Ascending aorta (tissue), 2 donors: ENCODE measurements at places on chromosomes 4 and X.

DNA sequence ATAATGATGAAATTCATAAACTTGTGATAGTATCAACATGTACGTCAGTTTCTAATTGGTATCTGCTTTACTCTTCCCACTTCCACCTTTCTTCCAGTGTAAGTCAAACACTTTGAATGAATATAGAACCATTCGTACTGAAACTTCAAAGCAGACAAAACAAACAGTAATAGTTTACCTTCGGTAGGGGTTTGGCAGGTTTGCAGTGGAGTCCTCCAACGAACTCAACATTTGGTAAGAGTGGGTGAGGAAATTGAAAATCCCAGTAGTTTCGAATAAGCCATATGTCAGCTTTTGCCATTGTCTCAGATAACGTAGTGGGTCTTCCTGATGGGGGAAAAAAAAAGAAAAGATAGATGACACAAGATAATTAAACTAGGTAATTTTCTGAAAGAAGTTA lies 2.2 kb downstream of the UGT2B4 start:
- H3K4me3 ChIP-seq = no peak overlapping the region
- H3K4me1 ChIP-seq = no peaks in the 10 kb centered on the region
- H3K27me3 ChIP-seq = no peaks in the 10 kb centered on the region
- DNase-seq = no peak
- H3K36me3 ChIP-seq = no peaks in the 10 kb centered on the region
- H3K27ac ChIP-seq = no peak overlapping the region

GRCh38 chrX:125622899-125623298 lies 303.2 kb downstream of the TEX13C start:
- no peaks in the 10 kb centered on the region for H3K36me3 ChIP-seq
- no peaks in the 10 kb centered on the region for H3K4me1 ChIP-seq

DNA sequence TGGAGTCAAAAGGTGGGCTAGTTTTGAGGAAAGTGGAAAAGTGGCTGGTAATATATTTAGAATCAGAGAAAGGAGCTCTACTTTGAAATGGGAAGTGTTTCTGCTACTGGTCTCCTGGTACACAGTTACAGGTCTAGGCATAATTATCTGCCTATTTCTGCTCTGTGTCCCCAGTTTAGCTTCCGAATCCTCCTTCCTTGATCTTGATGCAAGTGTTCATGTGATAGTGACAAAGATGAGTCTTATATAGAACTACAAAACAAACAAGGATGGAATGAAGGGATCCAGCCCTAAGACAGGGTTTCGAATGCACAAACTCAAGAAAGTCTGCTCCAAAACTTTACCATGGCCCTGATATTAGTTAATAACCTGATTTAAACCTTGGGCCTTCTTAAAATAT lies 580.2 kb downstream of the INPP4B start:
- H3K4me1 ChIP-seq = peaks cover 16% of the 10 kb centered on the region
- no peak for DNase-seq
- no peaks in the 10 kb centered on the region for H3K27me3 ChIP-seq
- H3K36me3 ChIP-seq = no peaks in the 10 kb centered on the region
- peak overlapping the region; percentile 67 for H3K27ac ChIP-seq
- no peak overlapping the region for H3K4me3 ChIP-seq

DNA sequence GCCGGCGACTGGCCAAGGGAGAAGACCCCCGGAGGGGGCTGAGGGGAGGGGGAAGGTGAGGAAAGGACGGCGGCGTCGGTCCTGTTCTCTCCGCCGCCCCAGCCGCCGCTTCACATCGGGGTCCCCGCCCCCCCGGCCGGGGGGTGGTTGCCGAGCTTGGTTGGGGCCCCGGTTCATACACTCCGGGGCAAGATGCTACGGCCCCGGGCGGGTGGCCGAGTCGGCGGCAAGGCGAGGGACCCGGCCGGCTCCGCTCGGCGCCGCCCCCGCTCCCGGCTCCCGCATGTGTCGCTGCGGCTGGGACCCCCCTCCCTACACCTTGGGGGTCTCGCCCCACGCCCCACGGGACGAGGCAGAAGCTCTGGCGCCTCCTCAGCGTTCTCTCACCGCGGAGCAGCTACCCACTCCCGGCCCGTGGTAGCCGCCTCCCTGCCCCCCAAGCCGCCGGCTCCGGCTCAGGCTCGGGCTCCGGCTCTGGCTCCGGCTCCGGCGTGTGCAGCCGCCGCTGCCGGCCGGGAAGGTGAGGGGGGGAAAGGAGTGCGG lies 461 bp downstream of the FBXW7 start:
- no peak for DNase-seq
- no peaks in the 10 kb centered on the region for H3K27me3 ChIP-seq
- peaks cover 28% of the 10 kb centered on the region for H3K4me1 ChIP-seq
- H3K4me3 ChIP-seq = peak overlapping the region; percentile 58
- H3K36me3 ChIP-seq = peaks cover 3% of the 10 kb centered on the region

DNA sequence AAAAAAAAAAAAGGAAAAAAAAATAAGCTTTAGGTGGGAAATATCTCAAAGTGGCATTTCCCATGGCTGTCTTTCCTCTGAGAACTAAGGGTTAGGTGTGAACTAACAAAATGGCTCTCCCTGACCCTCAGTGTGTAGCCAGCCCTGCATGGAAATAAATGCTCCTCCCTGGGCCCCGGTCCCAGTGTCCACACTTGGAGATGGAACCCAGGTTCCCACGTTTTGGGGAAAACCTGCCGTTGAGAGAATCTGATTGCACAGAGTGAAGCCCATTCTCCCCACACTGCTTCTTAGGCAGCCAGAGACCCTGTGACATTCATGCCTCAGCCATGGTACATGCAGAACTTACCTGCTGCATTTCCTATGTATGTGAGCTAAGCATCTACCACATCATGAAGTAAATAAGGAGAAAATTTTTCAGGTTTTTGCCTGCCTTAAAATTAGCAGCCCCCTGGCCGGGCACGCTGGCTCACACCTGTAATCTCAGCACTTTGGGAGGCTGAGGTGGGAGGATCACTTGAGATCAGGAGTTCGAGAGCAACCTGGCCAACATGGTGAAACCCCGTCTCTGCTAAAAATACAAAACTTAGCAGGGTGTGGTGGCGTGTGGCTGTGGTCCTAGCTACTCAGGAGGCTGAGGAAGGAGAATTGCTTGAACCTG lies 34.5 kb downstream of the HTT-AS start:
- H3K4me3 ChIP-seq = no peak overlapping the region
- no peaks in the 10 kb centered on the region for H3K27me3 ChIP-seq
- peaks cover 3% of the 10 kb centered on the region for H3K4me1 ChIP-seq
- DNase-seq = peak; percentile 40

DNA sequence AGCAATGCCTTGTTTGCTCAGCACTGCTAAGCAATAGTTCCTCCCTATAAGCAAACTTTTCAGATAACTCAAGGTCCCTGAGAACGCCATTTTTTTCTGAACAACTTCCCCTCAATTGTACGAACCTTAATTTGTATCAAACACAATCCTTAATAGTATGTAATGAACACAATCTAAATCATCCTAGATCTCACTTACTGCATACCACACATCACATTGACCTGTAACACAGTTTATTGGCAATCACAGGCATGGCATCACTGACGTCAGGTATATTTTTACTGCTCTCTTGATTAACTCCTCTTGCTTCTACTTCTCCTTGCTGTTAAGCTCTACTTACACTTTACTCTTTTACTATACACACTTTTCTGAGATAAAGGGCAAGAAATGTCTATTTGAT lies 67.0 kb downstream of the TAPT1 start:
- no peak for DNase-seq
- H3K4me3 ChIP-seq = no peak overlapping the region
- H3K36me3 ChIP-seq = peaks cover 11% of the 10 kb centered on the region
- no peaks in the 10 kb centered on the region for H3K27me3 ChIP-seq
- H3K27ac ChIP-seq = no peak overlapping the region

- H3K4me3 ChIP-seq = no peak overlapping the region
- H3K27me3 ChIP-seq = no peaks in the 10 kb centered on the region
- no peaks in the 10 kb centered on the region for H3K4me1 ChIP-seq
- no peak overlapping the region for H3K27ac ChIP-seq
- no peaks in the 10 kb centered on the region for H3K36me3 ChIP-seq
These were observed 205.6 kb upstream of the HS3ST1 start for GRCh38 chr4:11634283-11634682.

DNA sequence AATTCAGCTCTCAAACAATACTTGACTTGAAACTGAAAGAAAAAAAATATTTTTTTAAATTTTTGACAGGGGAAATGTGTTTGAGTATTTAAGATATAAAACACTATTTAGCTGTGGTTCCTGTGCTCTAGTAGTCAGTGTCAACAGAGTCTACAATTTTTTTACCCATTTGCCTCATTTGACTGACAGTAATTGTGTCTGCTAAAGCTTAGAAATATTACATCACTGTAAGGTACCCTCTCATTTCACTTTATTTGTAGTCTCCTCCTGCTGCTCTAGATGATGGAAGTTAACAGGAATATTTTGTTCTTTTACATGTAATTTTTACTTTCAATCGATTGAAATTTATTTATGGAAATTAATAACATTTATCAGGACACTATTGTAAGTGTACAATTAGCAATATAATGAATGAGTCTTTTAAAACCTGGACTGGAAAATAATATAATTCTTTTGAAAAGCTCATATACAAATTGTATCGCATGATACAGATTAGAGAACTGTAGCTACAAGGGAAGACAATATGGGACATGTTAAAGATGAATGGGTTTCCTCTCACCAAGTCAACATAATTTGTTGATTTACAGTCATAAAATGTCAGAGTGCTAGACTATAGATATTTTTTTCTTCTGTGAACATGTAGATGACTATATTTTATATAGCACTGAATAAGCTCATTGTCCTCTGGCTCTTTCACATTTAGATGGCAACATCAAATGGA lies 1186.5 kb upstream of the ADGRL3 start:
- H3K27me3 ChIP-seq = no peaks in the 10 kb centered on the region
- H3K36me3 ChIP-seq = no peaks in the 10 kb centered on the region
- H3K4me1 ChIP-seq = no peaks in the 10 kb centered on the region
- H3K4me3 ChIP-seq = no peak overlapping the region

DNA sequence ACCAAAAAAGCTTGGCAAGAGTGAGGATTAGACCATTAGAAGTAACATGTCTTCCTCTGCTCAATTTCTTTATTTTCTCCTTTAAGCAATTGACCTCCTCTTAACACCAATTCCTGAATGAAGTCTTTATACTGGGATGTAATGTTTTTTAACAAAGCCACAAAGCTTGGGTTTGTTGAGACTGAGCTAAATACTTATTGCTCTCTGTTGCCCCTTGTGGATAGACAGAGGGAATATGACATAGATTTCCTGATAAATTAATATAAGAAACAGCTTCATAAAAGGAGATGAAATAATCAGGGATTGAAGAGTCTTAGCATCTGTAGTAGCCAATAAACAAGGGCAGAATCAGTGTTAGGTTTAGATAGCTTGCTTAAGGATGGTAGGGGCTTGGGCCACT lies 57.6 kb downstream of the CCDC160 start:
- no peak for DNase-seq
- H3K27me3 ChIP-seq = no peaks in the 10 kb centered on the region
- no peaks in the 10 kb centered on the region for H3K4me1 ChIP-seq
- no peak overlapping the region for H3K27ac ChIP-seq
- H3K36me3 ChIP-seq = no peaks in the 10 kb centered on the region

DNA sequence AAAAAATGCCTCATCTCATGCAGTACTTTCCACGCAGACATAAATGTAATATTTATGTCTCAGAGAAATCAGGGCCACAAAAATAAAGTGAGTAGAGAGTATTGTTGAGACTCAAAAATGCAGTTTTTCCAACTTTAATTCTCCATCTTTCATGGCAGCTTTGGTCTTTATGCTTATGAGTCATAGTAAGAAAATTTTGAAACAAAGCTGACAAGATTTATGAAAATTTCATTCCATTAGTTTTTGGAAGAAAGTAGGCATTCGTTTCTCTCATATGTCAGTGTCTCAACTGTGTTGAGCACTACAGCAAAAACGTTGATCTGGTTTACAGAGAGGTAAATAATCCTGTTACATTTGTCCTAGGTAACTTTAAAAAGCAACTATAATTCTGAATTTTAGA lies 656.8 kb downstream of the IQCM start:
- H3K27me3 ChIP-seq = no peaks in the 10 kb centered on the region
- no peak overlapping the region for H3K27ac ChIP-seq
- no peak for DNase-seq
- no peaks in the 10 kb centered on the region for H3K4me1 ChIP-seq
